CD4-positive, alpha-beta T cell (primary cell): ENCODE measurements at places on chromosomes 7 and 10.

DNA sequence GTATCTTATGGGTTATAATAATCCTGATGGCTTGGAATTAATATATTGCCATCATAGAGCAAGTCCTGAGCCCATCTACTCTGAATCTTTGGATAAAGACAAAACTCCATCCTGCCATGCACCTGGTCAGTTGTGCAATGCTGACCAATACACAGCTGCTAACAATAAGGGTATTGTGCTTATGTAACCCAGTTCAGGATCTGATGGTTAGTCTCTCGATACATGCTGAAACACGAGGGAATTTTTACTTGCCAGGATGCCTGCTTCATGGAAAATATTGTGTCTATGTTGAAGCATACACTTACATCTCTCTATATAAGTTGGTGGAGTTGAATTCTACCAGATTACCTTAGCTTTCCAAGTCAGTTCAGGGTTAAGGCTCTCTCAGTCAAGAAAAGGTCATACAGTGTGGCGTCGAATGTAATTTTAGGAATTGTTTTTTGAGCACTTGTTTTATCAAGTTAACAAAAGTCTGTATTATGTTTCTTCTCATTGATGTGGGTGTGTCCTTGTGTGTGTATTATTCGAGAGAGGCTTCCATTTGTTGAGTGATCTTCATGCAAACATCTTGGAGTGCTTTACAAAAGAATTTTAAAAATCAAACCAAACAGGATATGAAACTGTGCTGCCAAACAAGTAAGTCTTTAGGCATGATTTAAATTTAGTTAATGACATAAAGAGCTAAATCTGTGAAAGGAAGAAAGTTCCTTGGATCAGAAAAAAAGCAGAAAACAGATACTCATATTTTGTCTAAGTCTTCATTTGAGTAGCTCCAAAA lies 449.1 kb downstream of the SUGCT start:
- DNase-seq: no peak

GRCh38 chr10:48649349-48649944 lies 35.2 kb upstream of the WDFY4 start:
- no peak for DNase-seq

DNA sequence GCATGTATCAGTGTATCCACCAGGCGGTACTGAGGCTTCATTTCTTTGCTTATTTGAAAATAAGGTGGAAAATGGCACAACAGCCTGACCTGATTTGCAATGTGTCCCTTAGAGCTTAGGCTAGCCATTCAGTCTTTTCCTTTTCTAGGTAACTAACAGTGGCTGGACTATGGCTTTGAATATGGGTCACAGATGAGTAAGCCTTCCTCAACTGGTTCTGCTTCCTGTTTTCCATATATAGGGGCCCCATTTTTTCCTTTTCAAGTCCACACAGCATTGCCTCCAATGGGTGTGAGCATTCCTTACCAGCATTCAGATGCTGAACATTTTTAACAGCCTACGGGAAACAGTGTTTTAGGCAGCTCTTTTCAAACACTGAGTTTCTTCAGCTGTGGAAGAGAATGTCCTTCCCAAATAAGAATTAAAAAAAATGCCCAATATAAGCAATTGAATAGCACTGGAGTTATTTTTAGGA lies 3.9 kb upstream of the ITGB1 start:
- no peak for DNase-seq

GRCh38 chr10:80185578-80186299 lies 19.6 kb downstream of the ANXA11 start:
- no peak for DNase-seq

- no peak for DNase-seq
These were observed 81.5 kb downstream of the LYZL1 start for GRCh38 chr10:29370097-29371092.

- DNase-seq: no peak
These were observed 20.6 kb upstream of the C10orf105 start for GRCh38 chr10:71740069-71740653.

- no peak for DNase-seq
These were observed 13.5 kb downstream of the CRYGN start for GRCh38 chr7:151426441-151426903.

DNA sequence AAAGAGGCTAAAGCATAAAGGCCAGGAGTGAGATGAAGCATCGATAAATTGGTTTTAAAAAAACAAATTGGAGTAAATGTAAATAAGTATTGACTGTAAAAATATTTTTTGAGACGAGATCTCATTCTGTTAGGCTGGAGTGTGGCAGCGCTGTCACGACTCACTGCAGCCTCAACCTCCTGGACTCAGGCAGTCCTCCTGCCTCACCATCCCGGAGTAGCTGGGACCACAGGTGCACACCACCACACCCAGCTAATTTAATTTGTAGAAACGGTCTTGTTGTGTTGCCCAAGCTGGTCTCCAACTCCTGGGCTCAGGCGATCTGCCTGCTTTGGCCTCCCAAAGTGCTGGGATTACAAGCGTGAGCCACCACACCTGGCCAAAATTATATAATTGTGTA lies 17.8 kb downstream of the HNRNPA2B1 start:
- DNase-seq: no peak

DNA sequence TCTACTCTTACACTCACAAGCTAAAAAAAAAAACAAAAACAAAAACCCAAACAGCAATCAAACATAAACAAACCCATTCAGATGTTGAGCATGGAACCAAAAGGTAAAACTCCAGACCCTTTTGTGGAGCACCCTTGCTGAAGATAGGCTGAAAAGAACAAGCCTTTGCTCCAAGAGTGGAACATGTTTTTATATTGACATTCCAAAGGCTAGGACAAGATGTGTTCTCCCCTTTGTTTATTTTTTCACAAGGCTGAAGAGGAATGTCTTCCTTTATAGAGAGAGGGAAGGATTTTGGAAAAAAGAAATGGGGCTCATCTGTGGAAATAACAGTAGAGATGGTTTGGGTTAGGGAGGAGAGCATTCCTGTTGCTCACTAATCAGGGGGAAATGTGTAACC lies 87.2 kb upstream of the ELMO1 start:
- DNase-seq: no peak

GRCh38 chr7:117863618-117864017 lies 9.6 kb downstream of the CTTNBP2 start:
- no peak for DNase-seq

GRCh38 chr7:157544980-157545680 lies 208.3 kb downstream of the DNAJB6 start:
- DNase-seq: no peak

- DNase-seq: no peak
These were observed 421.5 kb upstream of the LRRN3 start for GRCh38 chr7:110669410-110669809.

- no peak for DNase-seq
These were observed 113.1 kb downstream of the TCERG1L start for GRCh38 chr10:131198401-131198800.

DNA sequence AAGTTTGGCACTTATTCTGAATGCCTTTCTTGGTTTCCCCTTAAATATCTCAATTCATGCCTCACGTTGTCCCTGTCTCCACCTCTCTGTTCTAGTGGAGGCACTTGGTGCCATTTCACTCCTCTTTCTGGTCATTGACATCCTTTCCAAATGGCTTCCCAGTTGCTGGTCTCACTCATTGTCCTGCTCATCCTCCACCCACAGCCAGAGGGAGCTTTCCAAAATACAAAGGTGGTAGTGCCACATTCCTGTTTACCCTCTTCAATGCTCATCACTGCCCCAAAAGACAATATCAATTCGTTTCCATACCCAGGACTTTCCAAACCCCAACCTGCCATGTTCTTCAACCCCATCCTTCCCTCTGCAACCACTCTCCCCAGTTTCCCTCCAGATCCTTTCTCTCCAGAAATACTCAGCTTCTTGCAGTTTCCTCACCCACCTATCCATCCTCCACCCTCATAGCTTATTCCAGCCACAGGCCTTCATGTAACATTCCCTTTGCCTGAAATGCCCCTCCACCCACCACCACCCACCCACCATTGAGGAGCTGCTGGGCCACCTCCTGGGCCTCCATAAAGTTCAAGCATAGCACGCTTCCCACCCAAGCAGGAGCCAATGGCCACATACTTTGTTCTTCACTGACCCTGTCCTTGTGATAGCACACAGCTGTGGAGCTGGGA lies 63.1 kb upstream of the ADRB1 start:
- no peak for DNase-seq

- no peak for DNase-seq
These were observed 135.2 kb downstream of the INHBA start for GRCh38 chr7:41567731-41568114.

- DNase-seq: no peak
These were observed 4.4 kb upstream of the EN2 start for GRCh38 chr7:155453296-155454182.

DNA sequence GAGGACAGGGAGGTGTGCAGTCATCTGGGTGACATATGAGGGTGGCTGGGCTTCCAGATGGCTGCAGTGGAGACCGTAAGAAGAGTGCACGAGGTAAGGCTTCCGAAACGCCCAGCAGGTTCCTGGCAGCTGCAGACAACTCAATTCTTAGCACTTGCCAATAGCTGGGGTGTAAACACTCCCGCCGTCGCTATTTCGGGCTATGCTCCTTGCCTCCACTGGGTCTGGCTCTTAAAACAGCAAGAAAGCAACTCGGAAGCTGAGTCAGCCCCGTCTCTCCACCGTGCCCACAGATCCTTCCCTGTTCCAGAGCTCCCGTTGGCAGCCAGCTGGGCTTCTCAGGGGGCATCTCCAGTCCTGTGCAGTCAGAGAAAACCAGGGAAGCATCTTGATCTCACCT lies 6.1 kb upstream of the PDGFA start:
- DNase-seq: no peak

DNA sequence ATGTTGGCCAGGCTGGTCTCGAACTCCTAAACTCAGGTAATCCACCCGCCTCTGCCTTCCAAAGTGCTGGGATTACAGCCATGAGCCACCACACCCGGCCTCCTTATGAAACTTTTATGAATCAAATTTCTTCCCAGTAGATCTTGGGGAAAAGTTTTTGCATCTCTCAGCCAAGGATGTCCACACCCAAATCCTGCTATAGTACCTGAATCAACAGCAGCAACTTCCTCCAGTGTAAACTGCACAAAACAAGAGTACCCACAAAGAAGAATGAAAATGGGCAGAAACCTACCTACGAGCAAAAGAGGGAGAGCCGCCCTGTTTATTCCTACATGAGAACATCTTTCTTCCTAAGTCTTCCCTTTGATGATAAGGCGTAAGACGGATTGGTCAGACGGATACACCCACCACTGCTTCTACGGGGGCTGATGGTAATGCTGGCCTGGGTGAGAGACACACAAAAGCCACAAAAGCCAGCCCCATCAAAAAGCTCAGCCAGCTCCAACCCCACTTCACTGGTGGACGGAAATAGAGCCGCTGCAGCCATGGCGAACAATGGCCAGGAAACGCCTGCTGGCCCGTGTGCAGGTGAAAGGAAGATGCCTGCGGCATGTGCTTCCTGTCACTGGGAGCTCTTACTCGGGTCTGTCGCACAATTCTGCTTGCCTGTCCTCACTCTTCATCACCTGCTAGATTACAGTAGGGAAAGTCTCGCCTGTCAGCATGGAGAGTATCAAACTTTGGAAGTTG lies 10.4 kb downstream of the JCAD start:
- DNase-seq: no peak

- DNase-seq: peak; percentile 71
These were observed 36.6 kb downstream of the POR start for GRCh38 chr7:75951506-75951905.

DNA sequence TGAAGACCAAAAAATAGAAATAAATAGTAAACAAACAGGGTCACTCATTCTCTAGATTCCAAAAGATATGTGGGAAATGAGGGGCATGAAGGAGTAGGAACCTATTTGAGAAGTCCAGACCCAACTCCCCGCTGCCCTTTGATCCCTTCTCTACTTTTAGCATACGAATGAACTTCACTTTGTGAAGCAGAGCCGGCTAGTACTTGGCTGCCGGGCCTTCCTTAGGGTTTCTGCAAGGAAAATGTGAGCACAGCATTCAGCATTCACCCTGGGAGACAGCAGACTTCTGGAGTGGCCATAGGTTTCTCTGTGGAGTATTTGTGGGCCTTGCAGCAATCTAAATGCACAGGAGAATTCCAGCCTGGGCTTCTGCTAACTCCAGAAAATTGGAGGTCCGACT lies 76.3 kb upstream of the PRKAR2B start:
- no peak for DNase-seq
